ENCODE measurements at places on chromosomes 1 and 21.

- peak; percentile 77 for DNase-seq
Measured at GRCh38 chr1:31617916-31618746, 642 bp downstream of the HCRTR1 start.

DNA sequence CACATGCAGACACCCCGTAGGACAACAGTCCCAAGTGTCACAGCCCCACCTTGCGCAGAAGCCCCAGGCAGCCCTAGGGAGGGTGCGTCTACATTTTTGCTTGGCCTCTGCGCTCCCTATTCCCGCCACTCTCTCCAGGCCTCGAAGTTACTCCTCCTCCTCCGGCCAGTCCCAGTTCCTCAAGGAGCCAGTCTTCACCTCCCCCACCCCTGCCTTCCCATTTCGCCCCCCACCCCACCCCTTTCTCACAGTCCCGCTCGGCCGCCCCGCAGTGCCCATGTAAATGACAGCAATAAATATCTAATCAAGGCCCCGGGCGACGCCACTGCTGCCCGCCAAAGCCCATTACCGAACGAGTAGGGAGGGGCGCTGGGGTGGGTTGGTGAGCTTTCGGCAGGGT, 3.2 kb downstream of the DMBX1 start:
- no peak for DNase-seq

- no peak for DNase-seq
Measured at GRCh38 chr1:233143241-233143640, 152.3 kb downstream of the PCNX2 start.

DNA sequence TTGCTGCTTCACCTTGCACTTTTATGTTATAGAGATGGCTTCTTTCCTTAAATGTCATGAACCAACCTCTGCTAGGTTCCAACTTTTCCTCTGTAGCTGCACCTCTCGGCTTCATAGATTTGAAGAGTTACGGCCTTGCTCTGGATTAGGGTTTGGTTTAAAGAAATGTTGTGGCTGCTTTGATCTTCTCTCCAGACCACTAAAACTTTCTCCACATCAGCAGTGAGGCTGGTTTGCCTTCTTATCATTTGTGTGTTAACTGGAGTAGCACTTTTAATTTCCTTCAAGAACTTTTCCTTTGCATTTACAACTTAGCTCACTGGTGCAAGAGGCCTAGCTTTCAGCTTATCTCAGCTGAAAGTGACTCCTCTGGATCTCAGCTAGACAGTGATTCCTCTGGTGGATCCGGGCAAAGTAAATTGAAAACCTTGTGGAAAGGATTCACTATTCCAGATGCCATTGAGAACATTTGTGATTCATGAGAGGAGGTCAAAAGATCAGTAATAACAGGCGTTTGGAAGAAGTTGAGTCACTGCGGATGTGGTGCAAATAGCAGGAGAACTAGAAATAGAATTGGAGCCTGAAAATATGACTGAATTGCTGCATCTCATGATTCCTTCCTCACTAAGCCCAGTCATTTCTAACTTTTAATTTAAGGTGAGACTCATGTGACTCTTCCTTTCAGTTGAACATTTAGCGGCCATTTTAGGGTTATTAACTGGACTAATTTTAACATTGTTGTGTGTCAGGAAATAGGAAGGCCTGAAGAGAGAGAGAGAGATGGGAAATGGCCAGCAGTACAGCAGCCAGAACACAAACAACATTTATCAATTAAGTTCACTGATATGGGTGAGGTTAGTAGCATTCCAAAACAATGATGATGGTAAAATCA, 16.2 kb upstream of the RGS1 start:
- no peak for DNase-seq

GRCh38 chr21:28106370-28106890, 886.2 kb downstream of the LTN1 start:
- DNase-seq = no peak

GRCh38 chr1:168320800-168321450, 40.2 kb downstream of the TBX19 start:
- DNase-seq = no peak

GRCh38 chr1:102084771-102085535, 88.2 kb upstream of the OLFM3 start:
- no peak for DNase-seq

DNA sequence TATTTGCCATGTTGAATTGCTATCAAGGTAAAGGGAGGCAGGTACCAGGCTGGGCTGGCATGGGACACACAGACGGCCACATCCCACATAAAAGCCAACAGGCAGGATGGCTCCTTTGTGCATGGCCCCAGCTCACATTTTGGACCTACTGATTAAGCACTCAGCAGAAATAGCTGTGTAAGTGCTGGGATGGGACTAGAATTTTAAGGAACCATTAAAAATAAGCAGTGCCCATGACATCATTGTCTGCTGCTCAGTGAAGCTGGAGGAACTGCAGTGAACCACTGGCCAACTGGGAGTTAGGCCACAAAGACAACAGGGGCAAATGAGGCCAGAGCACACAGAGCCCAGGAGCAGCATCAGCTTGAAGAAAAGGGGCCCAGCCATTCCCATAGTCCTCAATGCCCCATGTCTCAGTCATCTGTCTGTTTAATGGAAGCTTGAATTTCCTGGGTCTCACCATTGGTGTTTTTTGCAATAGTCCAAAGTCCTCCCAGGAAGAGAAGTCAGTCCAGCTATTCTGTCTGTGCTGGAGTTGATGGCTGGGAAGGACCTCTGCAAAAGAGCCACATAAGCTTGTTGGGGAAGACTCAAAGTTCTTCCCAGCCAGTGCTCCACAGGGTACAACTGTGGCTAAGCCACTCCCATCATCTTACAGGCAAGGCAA, 45.3 kb upstream of the TNR start:
- DNase-seq = no peak

DNA sequence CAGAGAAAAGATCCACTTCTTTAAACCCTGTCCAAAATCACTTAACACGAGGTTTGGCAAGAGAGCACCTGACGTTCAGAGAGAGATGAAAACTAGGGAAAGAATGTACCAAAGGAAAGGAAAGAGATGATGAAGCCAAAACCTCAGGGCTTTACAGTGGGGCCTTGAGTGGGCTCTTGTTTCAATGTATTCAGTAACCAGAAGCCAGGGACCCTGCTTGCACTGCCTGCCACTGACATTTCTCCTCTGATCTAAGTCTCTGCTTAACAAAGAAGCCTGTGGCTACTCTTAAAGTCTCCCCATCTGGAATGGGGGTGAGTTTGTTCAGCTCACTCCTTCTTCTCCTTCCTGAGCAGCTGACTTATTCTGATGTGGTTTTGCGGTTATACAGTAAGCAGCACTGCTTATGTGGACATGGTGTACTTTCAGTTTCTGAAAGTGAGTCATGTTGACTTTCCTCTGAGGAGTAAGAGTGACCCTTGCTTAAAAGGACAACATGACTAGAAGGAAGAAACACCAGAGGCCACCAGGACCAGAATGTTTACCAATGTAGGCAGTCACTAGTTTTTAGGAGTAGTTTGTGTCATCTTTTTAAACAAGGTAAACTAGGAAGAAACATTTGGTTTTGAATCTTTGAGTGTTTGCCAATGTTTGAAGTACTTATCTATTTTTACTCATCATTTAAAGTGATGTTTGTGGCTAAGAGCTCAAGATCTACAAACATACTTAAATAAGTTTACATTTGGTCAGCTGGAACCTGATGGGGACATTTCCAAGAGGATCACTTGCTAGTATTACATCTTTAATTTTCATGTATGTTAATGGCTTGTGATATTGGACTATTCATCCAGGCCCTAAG, 87.4 kb downstream of the FASLG start:
- no peak for DNase-seq

DNA sequence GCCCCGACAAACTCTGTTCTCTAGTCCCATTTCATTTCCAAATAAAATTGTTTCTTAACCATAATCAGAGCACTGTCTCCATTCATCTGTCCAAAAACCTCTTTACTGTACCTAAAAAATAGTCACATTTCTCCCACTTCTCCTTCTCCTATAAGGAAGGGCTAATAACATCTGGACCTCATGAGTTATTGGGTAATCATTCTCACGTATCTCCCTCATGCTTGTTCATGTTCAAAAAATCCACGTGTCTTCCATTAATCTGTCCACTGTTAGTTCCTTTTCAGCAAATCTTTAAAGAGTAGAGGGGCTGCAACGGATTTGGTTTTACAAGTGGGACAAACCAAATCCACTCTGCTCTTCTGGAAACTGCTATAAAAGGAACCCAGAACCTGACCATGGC, 1418.8 kb downstream of the MRPL39 start:
- no peak for DNase-seq

GRCh38 chr21:41970751-41971653, 17.2 kb upstream of the C2CD2 start:
- DNase-seq = no peak

GRCh38 chr1:56459260-56459659, 120.1 kb downstream of the PLPP3 start:
- no peak for DNase-seq

GRCh38 chr1:82560566-82560965, 759.8 kb downstream of the ADGRL2 start:
- no peak for DNase-seq

GRCh38 chr1:178509414-178510007, 3.4 kb upstream of the TEX35 start:
- DNase-seq = no peak

DNA sequence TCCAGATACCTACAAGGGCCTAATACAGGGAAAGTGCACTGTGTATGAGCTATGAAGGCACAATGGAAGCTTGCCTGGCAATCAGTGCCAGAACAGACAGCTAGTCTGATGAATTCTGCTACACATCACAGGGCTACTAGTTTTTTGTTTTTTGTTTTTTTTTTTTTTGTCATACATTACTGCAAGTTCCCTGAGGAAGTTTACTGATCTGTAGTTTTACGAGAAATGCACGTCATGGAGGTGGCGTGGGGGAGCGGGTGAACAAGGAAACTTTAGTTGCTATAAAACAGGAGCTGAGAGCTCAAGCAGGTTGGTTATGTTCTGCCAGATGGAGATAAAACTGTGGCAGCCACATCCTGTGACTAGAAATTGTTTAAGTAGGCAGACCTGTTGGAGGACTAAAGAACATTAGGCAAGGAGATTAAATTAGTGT, 17.7 kb downstream of the PTPRC start:
- DNase-seq = peak; percentile 82

DNA sequence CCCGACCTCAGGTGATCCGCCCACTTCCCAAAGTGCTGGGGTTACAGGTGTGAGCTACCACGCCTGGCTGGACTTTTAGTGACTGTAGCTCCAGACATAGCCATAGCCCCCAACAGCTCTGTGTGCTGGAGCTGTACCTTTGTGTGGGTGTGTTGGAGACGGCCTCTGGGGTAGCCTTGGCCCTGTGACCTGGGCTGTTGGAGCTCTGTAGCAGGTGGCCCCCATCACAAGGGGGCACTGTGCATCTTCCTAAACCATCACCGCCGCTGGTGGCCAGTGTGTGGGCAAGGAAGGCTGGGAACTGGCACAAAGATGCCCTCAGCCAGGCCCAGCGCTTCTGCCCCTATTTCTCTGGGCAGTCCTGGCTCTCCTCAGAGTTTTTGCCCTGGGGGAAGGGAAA, 38.4 kb upstream of the FOXO6 start:
- DNase-seq = peak; percentile 86

- DNase-seq = no peak
Measured at GRCh38 chr1:23251812-23252211, 34.5 kb upstream of the HTR1D start.

DNA sequence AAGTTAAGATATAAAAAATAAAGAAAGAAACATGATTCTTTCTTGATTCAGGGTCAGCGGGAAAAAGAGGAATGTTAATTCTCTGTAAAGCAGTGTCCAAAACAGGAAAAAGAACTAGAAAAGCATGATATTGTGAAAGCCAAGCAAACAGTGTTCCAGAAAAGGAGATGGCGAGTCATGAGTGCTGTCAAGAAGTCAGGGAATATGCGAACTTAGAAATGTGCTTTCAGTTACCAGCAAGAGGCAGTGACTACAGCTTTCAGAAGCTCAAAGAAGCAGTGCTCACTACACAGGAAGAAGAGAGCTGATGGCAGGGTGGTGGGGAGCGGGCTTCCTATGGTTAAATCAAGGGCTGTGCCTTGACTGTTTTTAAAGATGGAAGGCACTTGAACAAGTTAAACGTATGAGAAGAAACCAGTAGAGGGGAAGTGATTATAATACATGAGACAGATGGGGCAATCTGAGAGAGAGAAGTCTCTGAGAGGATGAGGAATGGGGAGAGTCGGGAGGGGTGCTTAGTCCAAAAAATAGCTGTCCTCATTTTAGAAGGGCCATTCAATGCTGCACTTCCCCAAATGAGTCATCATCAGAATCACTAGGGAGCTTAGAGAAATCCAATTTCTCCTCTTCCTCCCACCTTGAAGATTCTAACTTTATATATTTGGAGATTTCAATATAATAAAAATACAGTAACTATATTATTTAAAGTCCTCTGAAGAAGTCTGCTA, 90.4 kb downstream of the KCNK1 start:
- DNase-seq = no peak

GRCh38 chr1:55140137-55140536, 75.0 kb downstream of the USP24 start:
- DNase-seq = no peak

- no peak for DNase-seq
Measured at GRCh38 chr1:224541072-224541790, 74.9 kb upstream of the CNIH3 start.

- no peak for DNase-seq
Measured at GRCh38 chr21:38721055-38721454, 84.7 kb upstream of the ETS2 start.

DNA sequence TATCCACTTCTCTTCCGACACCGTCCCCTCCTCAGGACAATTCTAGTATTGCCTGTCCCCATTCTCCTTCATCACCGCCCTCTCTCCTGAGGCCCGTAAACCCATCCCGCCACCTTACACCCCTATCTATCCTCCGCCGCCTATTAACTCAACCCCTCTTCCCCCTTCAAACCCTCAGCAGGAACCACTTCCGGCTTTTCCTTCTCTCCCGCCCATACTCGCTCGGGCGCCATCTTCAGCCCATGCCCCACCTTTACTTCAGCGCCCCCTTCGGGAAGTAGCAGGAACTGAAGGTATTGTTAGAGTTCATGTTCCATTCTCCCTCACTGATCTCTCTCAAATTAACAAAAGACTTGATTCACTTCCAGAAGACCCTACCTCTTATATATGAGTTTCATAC, 31.6 kb downstream of the VN1R5 start:
- peak; percentile 88 for DNase-seq

DNA sequence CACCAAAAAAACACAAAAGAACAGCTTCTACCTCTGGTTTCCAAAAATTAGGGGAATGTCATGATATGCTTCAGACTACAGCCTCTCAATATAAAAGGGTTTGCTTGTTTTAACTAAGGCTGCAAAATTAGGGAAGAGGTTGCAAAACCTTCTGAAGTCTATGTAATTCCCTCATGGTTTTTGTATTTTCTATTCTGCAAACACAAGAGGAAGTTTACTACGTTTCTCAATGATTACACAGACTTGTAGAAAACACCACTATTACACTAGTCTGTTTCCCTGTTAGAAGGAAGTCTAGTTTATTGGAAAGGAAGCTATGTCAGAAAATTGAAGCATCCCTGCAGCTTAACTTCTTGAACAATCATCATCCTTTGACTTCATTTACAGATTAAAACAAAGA, 229.7 kb upstream of the FMN2 start:
- DNase-seq = no peak

GRCh38 chr1:190124068-190124467, 353.6 kb downstream of the BRINP3 start:
- DNase-seq = no peak

GRCh38 chr1:53540604-53541262, 81.5 kb downstream of the DMRTB1 start:
- no peak for DNase-seq
